ENCODE measurements at places on chromosomes 5 and 9.

- DNase-seq: no peak
Measured at GRCh38 chr5:31385774-31386537, 145.9 kb downstream of the DROSHA start.

DNA sequence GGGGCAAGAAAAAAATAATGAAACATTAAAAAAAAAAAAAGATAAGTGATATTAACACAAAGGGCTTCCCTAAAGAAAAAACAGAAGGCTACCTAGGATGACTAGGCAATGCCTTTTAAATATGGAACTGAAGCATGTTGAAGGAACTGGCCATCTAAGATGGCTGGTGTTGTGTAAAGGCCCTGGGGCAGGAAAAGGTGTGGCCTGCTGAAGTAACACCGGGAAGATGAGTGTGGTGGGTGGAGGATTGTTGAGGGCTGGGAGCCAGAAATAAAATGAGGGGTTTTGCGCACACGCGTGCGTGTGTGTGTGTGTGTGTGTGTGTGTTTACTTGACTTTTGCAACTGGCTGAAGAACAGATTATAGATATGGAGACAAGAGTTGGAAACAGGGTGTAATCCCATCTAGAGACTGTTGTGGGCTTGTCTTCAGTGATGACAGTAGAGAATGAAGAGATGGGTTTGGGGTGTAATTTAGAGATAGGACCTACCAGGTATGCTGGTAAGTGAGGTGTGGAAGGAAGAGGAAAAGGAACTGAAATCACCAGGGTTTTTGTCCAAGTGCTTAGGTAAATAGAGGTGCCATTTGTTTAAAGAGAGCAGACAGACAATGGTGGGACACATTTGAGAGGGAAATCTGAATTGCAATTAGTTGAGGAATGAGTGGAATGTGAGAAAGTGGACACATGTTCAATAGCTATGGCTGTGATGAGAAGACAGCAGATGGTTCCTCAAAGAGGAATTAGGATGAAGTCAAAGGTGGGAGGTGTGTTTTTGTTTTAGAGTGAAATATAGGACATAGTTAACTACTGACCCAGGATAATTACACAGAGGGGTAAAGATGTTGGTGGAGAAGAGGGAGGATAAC is 33.9 kb downstream of the RAD23B start:
- no peak for DNase-seq

- DNase-seq: no peak
Measured at GRCh38 chr9:9719373-9720112, 893.3 kb downstream of the PTPRD start.

- DNase-seq: no peak
Measured at GRCh38 chr5:130052752-130053151, 148.5 kb downstream of the CHSY3 start.

GRCh38 chr9:88659126-88659525 is 124.1 kb downstream of the NXNL2 start:
- no peak for DNase-seq

DNA sequence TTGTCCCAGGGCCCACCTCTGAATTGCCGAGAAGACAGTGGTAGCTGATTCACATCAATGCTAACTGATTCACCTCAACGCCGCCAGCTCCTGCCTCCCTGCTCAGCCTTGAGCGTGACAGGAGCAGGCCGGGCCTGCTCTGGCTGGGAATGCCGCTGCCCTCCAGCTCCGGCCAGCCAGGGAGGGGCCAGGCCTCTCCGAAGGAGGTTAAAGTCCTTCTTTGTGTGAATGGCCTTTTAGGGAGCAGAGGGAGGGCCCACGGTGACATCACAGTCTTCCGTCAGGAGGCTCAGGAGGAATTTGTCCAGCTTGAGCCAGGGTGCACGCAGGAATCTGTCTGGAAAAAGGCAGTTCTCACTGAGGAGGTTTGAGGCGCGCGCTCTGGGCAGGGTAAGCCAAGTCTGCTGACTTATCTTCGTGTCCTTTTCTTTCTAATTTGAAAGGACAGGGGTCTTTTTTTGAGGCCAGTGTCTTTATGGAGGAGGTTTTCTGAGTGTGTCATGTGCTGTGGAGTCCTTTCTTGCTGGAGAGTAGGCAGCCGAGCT is 82.7 kb downstream of the C9orf152 start:
- no peak for DNase-seq

GRCh38 chr9:135920973-135921585 is 13.7 kb upstream of the CAMSAP1 start:
- no peak for DNase-seq

DNA sequence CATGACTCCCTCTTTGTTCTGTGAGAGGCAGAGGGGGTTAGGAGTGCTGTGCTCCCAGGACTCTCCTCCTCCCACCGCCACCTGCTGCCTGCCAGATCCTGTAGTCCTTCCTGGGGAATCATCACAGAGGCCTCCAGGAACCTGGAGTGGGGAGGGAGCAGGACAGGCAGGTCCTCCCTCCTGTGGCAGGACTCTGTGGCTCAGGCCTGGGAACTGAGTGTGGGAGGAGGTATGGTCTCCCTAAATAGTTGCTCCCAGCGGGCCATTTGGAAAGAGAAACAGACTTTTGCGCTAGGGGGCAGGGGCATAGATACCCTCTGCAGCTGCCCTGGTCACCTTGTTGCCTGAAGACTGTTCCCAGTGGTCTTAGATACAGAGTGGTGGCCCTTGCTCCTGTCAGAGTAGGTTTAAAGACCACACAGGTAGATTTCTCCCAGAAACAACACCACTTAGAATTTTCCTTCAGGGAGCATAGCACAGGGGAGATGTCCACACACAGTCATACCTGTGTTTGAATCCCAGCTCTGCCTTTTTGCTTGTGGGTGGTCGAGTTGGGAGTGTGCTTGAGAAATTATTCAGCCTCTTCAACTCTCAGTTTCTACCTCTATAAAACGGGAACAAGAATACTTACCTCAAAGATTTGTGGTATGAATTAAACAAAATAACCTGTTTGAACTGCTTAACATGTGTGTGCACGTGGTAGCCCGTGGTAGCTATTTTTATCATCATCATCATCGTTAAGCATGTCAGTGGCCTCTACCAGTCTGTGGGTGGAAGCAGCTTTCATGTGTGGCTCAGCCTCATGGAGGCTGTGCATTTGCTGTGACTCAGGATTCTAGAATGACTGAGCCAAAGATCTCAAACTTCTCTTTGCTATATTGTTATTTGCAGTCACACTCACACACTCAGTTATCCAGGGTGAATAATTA is 55.8 kb downstream of the SLC22A5 start:
- no peak for DNase-seq

- DNase-seq: no peak
Measured at GRCh38 chr5:173231381-173231766, 3.6 kb downstream of the NKX2-5 start.

- DNase-seq: no peak
Measured at GRCh38 chr9:111897601-111898137, 1.1 kb downstream of the UGCG start.

DNA sequence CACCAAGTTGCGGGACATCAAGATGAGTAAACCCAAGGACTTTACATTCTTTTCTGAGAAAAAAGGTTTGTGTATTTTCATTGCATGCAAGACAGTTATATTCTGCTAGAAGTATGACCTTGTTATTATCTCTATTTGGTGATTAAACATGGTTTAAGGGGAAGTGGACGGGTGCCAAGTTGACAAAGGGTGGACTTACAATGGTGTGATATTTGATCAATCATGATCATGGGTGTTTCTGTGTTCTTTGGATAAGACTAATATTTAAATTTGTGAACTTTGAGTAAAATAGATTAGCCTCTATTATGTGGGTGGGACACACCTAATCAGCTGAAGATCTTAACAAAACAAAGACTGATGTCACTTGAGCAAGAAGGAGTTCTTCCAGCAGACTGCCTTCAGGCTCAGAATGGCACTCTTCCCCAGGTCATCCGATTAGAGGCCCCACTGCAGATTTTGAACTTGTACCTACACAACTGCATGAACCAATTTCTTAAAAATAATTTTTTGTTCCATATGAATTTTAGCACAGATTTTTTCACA is 782.9 kb downstream of the CDH12 start:
- no peak for DNase-seq

- no peak for DNase-seq
Measured at GRCh38 chr9:125262294-125262991, 817 bp downstream of the GAPVD1 start.

GRCh38 chr9:131017067-131017466 is 8.1 kb downstream of the LAMC3 start:
- DNase-seq: no peak

GRCh38 chr9:87010626-87011025 is 63.3 kb upstream of the GAS1 start:
- DNase-seq: no peak

GRCh38 chr9:14365670-14366069 is 51.7 kb upstream of the NFIB start:
- no peak for DNase-seq

DNA sequence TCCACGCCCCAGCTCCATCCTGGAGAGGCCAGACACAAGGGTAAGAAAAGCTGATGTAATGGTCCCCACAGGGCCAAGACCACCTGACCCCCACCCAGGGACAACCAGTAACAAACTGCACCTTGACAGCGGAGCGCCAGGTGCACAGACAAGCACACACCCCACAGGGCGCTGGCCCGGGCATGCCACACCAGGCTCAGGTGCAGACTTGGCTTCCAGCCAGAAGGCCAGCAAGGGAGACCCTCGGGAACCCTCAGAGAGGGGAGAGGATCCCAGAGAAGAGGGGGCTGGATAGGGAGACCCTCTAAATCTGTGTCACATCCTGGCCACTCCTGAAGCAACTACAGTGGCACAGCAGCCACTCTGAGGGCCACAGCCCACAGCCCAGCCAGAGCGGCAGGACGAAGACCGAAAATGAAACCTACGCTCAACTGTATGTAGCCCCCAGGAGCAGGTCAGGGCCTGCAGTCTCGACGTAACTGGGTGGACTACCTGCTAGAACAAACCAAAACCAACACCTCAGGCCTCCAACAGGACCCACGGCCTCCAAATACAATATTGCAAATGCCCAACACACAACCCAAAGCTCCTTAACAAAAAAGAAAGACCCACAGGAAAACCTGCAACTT is 18.5 kb downstream of the CAMSAP1 start:
- no peak for DNase-seq

DNA sequence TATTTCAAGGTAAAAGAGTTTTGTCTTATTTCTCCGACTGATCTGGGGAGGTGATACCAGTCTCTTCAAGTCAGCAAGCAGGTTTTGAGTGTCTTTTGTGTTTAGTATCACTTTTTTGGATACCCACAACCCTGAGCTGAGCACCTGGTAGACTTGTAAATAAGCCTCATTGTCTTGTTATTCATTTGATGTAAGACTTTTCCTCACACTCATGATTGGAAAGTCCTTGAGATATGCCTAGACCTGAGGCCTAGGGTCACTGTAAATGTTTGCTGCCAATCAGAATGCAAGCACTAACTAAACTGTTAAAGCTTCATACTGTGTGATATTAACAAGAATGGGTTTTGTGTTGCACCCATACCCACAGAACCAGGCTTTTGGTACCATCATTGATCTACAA is 100.7 kb upstream of the CKMT2 start:
- no peak for DNase-seq

- no peak for DNase-seq
Measured at GRCh38 chr9:72322259-72322658, 42.7 kb downstream of the ZFAND5 start.

- no peak for DNase-seq
Measured at GRCh38 chr5:112434641-112435040, 15.6 kb upstream of the EPB41L4A start.

DNA sequence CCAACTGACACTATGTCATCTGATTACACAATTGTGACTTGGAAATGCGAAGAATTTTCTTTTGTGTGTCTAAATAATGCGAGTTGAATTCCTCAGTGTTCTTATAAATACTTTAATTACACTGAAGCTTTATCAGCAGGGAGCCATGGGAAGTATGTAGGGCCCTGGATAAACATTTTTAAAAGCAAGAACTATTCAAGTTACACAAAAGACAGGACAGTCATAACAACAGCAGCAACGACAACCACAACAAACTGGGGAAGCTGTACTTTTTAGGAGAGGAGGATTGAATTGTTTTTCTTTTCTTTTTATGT is 250.3 kb upstream of the ZNF608 start:
- no peak for DNase-seq

- no peak for DNase-seq
Measured at GRCh38 chr5:119316906-119317305, 38.9 kb upstream of the TNFAIP8 start.

DNA sequence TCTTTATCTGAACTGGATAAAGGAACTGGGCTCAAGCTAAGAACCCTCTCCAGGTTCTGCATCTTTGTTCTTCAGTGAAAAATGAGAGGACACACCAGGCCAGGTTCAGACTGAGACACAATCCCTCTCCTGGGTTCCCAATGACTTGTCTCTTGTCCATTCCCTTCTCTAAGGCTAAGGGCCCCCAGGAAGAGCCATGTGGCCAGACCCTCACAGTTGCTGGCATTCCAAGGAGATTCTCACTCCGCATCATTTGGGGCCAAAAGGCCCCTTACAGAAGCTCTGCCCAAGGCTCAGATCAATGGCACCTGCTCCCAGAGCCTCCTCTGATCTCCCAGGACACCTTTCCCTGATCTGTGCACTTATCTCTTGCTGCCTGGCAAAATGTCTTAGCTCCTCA is 4.9 kb downstream of the IL4 start:
- DNase-seq: no peak

DNA sequence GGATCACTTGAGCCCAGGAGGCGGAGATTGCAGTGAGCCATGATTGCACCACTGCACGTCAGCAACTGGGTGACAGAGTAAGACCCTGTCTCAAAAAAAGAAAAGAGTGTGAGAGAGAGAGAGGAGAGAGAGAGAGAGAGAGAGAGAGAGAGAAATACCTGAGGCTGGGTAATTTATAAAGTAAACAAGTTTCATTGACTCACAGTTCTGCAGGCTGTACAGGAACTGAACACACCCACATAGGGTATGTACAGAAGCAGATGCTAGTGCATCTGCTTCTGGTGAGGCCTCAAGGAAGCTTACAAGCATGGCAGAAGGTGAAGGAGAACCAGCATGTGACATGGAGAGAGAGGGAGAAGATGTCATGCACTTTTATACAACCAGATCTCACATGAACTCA is 46.4 kb upstream of the CHD1 start:
- DNase-seq: no peak

- DNase-seq: no peak
Measured at GRCh38 chr9:123556464-123557435, 200.8 kb downstream of the CRB2 start.

DNA sequence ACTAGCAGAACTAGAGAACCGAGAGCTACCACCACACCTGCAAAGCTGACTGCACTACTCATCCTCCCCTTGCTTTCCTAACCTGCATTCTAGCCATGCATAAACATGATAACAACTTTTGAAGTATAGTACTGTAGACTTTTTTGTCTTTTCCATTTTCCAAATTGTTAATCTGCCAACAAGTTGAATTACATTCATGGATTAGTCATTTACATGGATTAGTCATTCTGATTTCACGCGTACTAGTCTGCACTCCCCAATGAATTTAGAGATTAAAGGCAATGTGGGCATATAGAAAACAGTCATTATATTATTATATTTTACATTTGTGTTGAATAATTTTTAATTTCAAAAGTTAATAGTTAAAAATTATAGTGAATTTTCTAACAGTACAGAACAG is 81.4 kb downstream of the EDIL3 start:
- no peak for DNase-seq

- DNase-seq: no peak
Measured at GRCh38 chr9:96524764-96525163, 74.8 kb downstream of the HABP4 start.

- no peak for DNase-seq
Measured at GRCh38 chr5:80229902-80230255, 26.0 kb downstream of the SERINC5 start.

Measured in hypothalamus (tissue), 51 donors.